ENCODE measurements at places on chromosomes 13 and 19.

GRCh38 chr19:30001791-30002190, 59.8 kb downstream of the URI1 start:
- no peak for DNase-seq

- no peak for DNase-seq
These were observed 217.0 kb downstream of the SPRY2 start for GRCh38 chr13:80123945-80124344.

DNA sequence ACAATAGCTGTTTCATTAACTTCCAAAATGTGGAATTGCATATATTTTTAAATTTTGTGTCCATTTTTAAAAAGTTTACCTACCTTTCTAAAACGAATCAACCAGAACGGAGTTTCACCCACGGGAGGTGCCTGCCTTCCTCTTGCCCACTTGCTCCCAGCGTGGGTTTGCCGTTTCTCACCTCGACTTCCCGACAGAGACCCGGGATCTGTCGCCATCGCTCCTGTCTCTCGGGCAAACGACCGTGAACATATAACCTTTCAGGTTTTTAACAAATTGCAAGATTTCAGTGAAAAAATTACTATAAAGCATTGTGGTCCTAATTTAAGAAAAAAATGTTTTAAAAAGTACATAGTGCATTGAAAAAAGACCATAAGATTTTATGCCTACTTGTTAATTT, 4.2 kb downstream of the TMEM255B start:
- DNase-seq = no peak

DNA sequence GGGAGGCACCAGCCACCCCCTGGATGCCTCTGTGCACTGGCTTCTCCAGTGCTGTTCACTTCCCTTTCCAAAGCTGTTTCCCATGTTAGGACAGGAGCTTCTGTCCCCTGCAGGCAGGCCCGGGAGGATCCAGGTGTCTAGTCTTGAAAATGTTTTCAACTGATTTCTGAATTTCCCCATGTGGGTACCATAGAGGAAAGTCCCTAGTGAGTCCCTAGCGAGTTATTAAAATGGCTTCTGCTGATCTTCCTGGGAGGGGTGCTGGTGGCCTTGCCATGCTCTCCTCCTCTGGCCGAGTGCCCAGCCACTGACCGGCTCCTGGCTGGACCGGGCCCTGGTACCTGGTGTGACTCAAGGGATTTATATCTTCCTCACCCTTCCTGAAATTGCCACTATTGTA, 5.2 kb upstream of the ANKRD10 start:
- no peak for DNase-seq
